ENCODE measurements at places on chromosomes 6 and 20.

DNA sequence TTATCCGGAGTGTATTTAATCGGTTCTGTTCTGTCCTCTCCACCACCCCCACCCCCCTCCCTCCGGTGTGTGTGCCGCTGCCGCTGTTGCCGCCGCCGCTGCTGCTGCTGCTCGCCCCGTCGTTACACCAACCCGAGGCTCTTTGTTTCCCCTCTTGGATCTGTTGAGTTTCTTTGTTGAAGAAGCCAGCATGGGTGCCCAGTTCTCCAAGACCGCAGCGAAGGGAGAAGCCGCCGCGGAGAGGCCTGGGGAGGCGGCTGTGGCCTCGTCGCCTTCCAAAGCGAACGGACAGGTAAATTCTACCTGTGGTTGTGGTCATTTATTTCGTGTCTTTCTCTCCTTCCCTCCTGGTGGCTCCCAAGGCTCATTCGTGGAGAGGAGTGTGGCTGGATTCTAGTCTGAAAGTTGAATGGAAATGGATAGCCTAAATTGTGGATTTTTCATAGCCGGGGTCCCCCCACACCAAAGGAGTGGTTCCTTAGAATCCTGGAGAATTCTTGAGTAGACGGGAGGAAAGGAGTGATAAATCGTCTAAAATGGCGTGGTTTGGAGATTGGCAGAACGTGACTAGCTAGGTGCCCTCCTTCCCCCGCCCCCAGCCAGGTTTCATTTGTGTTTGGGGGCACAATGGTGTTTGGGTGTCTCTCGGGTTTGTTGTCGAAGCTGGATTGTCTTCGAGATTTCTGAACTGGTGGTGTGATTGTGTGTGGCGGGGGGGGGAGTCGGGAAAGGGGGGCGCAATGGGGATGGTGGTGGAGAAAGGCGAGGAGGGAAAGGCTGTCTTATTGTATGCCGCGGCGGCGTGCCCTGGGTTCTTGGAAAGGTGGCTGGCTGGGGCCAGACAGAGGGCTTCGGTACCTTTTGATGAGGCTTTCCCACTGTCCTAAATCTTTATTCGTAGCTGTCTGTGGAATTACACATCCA lies 673 bp downstream of the MARCKS start:
- DNase-seq = peak; percentile 54

DNA sequence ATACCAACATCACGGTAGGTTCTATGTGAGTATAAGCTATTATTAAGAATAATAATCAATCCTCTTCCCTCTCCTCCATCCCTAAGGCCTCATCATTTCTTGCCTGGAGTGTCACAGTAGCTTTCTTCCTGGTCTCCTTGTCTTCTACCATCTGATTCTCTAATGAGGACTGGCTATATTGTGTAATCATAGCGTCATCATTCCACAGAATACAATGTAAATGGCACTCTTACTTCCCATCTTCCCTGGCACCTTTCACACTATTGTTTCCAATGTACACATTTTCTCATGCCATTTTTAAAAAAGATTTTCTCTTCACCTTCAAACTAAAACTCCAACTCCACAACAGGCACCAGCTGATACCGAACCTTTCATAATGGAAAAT lies 2.2 kb upstream of the BTN3A2 start:
- no peak for DNase-seq

GRCh38 chr6:169543704-169544103 lies 158.1 kb downstream of the WDR27 start:
- no peak for DNase-seq

DNA sequence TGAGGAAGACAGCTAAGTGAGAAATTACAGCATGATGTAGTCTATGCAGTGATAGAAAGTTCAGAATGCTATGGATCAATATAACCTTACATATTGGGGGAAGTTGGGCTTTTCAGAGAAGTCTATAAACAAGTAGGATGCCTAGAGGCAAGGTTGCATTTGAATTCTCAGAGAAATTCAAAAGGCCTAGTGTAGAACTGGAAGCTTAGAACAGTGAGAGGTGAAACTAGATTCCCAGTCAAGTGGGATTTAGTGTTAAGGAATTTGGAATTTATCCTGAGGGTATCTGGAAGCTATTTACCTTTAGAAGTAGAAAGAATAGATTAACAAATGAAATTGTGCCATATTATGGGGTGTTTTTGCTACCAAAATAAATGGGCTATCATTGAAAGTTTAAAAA lies 4.3 kb downstream of the CENPW start:
- DNase-seq = no peak

GRCh38 chr6:41040101-41040939 lies 1.3 kb upstream of the UNC5CL start:
- no peak for DNase-seq

- DNase-seq = no peak
Measured at GRCh38 chr20:6580486-6580885, 187.0 kb upstream of the BMP2 start.

GRCh38 chr6:106177786-106178185 lies 91.7 kb downstream of the PRDM1 start:
- DNase-seq = no peak

GRCh38 chr6:52595000-52595795 lies 18.3 kb upstream of the TRAM2 start:
- peak; percentile 78 for DNase-seq

GRCh38 chr20:48855046-48855445 lies 27.2 kb upstream of the PREX1 start:
- no peak for DNase-seq

DNA sequence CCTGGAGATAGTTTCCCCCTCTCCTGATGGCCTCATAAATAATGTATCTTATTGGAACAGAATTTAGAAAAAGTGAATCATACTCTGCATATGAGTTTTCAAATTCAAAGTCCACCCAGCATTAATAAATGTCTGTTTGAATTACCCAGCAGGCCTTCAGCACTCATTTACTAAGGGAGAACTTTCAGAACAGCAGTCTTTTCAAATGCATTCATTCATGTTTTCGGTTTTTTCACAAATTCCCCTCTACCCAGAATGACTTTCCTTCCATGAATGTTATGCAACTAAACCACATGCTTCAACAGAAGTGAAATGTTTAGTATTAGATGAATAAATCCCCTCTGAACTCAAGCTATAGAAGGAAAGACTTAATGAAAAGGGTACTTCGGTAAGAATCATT lies 92.4 kb downstream of the RTN4IP1 start:
- no peak for DNase-seq

- no peak for DNase-seq
Measured at GRCh38 chr6:22056398-22056797, 240.4 kb downstream of the PRL start.

DNA sequence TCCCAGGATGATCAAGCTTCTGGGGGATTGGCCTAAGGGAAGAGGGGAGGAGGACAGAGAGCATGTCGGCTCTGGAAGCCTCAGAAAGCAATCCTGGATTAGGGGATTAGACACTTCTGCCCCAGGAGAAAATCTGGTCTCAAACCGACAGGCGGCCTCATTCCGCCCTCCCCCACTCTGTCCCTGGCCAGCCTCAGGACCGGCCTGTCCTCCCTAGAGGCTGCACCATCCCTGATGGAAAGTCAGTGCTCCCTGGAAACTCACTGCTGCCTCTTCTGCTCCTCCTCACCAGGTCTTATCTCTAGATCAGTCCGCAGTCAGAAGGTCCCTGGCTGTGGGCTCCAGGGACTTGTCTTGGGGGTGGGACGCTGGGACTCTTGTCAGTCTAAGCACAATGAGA lies 905 bp upstream of the SLC12A5 start:
- DNase-seq = no peak

DNA sequence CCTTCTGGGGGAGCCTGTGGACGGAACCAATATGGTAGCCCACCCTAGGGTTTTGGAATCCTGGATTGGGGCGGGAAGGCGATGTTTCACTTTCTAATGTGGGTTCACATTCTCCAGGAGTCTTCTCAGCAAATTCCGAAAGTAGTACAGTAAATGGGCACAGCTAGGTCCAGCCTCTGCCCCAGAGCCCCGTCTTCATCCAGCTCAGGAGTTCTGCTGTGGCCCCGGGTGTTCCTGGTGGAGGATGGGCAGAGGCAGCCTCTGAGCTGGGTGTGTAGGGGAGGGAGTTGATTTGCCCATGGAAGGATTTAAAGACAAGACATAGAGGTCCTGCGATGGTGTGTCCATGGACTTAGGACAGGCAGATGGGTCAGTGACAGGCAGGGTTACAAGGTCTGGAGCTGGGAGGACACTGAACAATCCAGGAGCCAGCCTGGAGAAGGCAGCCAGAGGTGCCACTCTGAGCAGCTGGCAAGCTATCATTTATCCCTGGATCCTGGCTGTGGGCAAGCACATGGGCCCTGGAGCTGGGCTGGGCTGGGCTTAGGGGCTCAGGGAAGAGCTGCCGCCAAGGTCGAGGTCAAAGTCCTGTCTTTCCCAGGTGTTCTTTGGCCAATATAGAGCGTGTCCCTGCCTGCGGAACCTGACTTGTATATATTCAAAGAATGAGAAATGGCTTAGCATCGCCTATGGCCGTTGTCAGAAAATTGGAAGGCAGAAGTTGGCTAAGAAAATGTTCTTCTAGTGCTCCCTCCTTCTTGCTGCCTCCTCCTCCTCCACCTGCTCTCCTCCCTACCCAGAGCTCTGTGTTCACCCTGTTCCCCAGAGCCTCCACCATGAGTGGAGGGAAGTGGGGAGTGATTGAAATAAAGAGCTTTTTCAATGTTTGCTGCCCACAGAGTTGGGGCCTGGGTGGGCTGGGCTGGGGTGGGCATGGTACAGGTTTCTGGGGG lies 6.7 kb downstream of the CLPSL1 start:
- no peak for DNase-seq

DNA sequence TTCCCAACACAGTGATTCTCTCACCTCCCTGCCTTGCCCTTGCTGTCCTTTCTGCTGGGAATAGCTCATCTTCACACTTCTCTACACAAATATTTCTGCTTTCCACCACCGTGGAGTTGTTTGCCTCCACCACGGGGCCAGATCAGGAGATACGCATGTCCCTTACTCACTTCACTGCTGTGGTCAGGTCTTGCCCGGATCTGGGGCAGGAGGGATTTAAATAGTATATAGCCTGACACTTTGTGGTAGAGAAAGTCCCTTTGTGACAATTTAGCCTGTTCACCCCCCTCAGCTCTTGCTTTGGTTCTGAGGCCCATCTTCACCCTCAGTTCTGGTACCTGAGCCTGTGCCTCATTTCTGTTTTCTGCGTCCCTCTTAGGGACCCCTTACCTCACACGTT lies 92.6 kb upstream of the PREP start:
- DNase-seq = no peak

- DNase-seq = no peak
Measured at GRCh38 chr6:36629784-36630183, 35.6 kb downstream of the SRSF3 start.

DNA sequence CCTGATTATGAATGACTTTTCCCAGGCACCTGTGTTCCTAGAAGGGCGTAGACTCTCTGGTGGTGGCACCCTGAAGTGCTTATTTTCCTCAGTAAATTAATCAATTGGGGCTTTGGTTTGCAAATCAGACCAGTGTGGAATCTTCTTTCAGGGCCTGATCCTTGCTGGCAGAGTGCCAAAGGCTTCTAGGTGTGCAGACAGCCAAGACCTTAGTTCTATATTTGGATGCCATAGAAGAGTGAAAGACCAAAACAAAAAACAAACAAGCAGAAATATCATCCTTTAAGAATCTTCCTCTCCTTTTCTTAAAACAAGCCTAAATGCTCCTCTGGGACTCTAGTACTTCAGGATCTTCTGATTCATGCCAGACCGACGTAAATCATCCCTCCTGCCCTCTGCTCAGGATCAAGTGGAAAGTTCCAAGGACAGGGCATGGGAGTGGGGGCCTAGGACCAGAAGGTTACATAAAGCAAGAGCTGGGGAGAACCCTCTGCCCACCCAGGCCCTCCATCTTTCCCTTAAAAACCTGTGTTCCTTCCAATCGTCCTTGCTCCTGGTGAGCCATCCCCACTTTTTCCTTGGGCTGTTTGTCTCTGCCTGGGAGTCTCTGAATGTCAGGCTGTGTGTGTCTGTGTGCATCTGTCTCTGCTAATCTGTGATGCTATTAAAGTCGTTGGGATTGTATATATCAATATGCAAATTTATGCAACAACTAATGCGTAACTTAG lies 70.5 kb upstream of the MYLIP start:
- DNase-seq = peak; percentile 6

GRCh38 chr20:43583982-43584432 lies 6.7 kb upstream of the IFT52 start:
- no peak for DNase-seq

DNA sequence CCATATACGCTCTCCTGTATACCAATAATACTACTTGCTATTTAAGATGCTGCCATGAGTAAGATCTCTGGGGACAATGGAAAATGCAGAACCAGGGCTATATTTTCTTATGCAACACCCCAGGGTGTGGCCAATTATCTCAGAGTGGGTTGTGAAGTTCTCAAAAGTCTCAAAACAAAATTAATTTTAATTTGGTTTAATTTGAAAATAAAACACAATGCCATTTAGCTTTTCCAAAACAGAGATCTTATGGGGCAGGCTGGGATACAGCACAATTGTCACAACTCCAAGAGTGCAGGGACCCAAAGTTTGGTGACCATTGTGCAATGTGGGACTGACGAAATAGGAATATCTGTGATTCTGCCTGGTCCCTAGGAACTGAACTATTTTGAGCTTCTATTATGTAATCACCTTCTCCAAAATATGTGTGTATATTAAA lies 43.1 kb downstream of the MBOAT1 start:
- no peak for DNase-seq

DNA sequence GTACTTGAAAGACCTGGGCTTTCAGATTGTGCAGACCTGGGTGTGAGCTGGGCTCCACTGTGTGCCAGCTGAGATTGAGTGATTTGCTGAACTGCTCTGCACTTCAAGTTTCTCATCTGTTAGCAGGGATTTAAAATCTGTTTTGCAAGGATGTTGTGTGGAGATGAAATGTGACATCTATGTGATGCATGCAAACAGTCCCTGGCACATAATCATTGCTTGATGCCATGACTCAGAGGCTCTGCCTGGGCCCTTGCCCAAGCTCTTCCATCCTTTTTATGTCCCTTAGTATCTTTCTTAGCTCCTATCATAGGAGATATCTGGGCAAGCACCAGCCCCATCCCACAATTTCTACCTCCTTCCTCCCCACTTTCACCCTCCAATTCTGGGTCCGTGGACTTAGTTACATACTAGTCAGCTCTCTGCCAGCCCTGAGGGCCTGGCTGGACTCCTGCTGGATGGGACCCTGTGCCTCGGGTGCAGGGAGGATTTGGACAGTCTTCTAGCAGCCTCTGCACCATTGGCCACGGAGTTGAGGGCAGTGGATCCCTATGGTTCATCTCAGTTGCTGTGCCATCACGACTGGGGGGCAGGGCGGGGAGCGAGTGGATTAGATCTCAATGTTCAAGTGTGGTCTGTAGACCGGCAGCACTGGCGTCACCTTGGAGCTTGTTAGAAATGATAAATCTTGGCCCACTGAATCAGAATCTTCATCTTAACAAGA lies 103.6 kb downstream of the MAP3K7 start:
- no peak for DNase-seq

GRCh38 chr6:170046791-170047626 lies 243.9 kb downstream of the DLL1 start:
- no peak for DNase-seq

Measured in DMS79 treated with DMSO at 0.1 percent for 48 hours (cell line).